Substantia nigra (tissue), 51 donors: ENCODE measurements at places on chromosomes 5 and 9.
A peak's percentile ranks its signal among the peaks of the same experiment; 100 is the strongest.

- DNase-seq: no peak
Measured at GRCh38 chr9:137878146-137878941, 762 bp downstream of the CACNA1B start.

DNA sequence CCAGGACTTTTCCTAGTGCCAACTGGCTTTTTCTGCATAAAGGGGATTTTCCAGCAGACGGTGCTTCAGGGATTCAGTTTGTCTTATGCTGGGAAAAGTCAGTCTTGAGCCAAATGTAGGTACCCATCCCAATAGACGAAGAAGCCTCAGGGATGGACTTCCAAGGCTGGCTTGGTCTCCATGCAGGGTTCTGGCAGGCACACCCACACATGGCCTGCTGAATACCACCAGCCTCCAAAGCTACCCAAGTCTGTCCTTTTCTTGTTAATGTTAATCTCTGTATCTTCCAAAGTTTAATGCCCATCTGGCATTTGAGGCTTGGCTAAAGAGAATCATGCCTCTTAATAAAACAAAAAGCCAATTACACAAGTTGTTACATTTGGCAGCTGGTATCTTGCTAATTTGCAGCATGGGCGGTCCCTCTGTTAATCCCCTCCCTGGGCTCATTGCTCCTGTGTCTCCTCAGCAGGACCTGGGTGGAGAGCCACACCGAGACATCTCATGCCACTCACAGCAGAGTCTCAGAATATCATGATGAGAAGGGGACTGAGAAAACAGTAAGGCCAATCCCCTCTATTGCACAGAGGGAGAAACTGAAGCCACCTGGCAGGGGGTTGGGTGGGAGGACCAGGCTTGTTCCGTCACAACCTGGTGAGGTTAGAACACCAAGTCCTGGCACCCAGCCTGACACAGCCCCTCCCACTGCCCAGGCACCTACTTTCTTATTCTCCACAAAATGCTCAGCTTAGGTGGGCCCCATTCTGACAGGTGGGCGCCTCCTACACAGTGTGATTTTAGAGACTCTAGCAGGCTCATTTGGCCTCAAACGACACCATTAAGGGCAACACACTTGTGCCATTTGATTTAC is 243.2 kb downstream of the FSTL4 start:
- no peak for DNase-seq

DNA sequence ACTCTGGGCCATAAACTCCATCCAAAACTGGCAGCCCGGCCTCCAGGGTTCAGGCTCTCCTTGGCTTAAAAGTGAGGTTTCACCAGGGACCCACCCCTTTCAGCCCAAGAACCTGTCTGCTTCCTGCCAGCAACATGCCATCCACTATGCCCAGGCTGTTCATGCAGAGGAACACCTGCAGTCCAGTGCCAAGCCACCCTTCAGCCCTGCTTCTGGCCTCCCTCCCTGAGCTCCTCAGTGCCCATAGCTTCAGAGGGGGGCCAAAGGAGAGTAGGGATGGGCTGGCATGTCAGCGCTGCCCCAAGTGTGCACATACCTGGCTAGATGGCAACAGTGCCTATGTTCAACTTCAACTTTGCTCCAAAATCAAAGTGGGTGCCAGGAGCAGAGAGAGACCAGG is 166.9 kb upstream of the MRPS30 start:
- no peak for DNase-seq

- DNase-seq: no peak
Measured at GRCh38 chr9:99004115-99004514, 60.4 kb downstream of the COL15A1 start.

DNA sequence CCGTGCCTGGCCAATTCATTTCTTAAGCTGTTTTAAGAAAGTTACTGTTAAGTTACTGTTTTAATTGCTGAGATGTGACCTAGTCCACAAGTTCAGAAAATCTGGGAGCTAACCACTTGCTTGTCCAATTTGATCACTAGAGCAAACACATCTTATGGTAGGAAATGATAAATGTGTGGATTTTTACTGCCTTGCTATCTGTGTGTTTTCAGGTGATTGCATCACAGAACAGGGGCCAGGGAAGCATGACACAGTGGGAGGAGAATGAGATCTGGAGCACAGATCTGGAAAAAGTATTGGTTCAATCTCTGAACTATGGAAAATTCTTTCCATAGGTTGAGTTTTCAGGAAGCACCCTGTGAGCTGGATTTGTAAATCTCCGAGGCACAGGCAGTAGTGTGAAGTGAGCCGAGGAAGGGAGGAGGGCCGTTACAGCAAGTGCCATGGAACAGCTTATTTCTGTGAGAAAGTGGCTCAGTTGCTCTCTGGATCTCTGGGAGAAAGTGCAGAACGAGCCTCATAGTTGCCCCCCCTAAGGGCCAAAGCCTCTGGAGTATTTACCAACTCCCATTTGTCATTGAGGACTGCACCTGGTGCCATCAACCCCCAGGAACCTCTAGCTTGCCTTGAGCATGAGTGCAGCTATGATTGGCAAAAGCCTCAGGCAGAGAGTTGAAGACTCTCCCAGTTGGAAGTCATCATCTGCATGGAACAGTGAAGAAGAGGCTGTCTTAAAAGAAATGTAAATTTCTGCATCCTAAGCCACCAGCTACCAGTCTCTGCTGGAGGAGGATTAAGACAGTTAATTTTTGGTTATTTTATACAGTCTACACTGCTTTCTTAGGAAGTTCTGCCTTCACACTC is 161.8 kb upstream of the CLINT1 start:
- DNase-seq: no peak

GRCh38 chr5:169268019-169268418 is 32.9 kb downstream of the SLIT3 start:
- no peak for DNase-seq

DNA sequence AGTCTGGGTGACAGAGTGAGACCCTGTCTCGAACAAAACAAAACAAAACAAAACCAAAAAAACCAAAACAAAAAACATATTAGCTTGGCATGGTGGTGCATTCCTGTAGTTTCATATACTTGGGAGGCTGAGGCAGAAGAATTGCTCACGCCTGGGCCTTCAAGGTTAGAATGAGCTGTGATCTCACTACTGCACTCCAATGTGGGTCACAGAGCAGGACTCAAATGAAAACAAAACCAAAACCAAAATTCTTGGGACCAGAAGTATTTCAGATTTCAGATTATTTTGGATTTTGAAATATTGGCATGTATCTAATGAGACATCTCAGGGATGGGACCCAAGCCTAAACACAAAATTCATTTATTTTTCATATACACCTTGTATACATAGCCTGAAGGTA is 80.2 kb downstream of the TMC1 start:
- no peak for DNase-seq

DNA sequence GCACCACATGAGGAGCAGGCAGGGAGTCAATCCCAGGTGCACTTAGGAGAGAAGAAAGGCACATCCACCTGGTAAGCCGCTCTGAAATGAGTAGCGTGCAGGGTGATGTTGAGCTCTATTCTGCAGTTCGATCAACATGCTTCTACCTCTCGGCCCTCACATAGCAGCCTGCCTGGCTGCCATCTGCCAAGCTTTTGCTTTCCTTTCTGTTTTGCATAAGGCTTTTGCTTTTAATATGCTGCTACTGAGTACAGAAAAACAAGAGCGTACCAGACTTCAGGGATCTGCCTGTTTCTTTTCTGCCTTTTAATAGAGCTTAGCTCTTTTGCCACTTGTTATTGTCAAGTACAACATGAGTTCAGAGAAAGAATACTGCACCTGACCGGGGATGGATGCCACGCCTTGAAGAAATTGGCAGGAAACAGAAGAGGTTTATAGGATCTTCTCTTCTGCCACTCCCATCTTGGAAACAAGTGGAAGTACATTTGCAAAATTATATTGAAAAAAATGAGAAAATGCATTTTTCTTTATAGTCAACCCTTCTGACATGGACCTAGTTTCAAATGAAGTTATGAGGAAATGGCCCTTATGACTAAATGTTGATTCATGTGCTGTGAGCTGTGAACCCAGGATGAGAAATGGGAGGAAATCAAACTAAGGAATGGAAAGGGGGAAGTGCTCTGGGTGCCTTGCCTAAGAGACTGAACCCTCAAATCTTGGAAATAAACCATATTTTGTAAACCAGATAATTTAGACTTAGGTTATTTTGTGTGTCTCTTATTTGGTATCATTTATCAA is 4.0 kb upstream of the FCHO2 start:
- no peak for DNase-seq

GRCh38 chr5:67617051-67617450 is 420.5 kb upstream of the CD180 start:
- DNase-seq: no peak

- no peak for DNase-seq
Measured at GRCh38 chr5:103829585-103829984, 267.0 kb upstream of the NUDT12 start.

- DNase-seq: no peak
Measured at GRCh38 chr5:141680751-141681201, 1.3 kb downstream of the ARAP3 start.

DNA sequence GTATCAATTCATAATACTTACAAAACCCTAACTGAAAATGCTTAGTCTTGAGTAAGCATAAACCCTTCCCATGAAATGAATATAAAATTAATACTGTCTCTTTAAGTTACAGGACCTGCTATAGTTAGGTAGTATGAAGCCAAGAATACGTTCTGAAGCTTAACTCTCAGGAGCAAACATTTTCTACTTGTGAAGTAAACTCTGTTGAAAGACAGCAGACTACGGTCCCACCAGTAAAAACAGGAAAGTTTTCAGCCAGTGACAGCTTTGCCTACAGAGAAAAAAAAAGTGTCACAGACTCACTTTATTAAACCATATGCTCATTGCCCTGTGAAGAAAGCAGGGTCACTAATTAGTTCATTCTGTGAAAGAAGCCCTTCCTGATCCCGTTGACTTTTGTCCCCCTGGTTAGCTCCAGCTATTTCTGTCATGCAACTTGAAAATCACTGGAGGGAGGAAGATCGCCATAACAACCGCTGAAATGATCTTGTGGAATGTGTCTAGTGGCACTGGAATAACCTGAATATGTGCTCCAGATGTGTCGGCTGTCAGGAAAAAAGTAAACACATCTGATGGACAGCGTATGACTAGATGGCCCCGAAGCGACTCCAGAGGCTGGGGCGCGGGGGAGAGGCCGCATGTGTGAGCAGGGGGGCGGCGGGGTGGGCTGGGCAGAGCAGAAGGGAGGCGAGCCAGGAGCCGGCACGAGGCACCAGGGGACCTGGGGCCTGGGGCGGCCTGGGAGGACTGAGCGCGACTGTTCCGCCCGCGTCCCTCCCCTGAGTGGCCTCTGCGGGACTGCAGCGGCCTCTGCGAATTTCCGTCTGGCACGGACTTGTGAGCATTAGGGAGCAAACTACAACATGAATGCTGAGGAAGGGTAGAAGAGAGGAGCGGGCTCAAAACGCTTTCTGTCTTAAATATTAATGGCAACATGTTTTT is 41.9 kb downstream of the BNC2 start:
- DNase-seq: peak; percentile 25

GRCh38 chr5:144247131-144247530 is 76.5 kb downstream of the KCTD16 start:
- no peak for DNase-seq

GRCh38 chr9:106697750-106698502 is 165.0 kb upstream of the ZNF462 start:
- DNase-seq: no peak

- no peak for DNase-seq
Measured at GRCh38 chr9:131732636-131733289, 7.1 kb downstream of the RAPGEF1 start.

DNA sequence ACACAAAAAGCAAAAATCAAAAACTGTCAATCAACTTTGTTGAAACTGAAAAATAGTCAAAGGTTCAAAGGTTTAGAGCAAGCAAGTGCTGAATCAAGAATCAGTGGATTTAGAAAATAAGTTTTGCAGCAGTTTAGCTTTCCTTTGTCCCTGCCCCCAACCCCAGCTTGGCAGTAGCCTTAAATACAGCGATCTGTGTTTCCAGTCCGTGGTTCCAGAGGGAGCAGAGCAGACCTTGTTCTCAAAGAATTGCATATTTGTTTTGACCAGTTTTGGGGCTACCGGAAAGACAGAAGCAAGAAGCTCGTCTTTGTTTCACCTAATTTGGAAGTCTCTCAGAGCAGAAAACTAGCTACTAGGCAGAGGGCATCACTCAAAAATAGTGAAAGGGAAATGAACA is 57.2 kb upstream of the PRDM9 start:
- no peak for DNase-seq

DNA sequence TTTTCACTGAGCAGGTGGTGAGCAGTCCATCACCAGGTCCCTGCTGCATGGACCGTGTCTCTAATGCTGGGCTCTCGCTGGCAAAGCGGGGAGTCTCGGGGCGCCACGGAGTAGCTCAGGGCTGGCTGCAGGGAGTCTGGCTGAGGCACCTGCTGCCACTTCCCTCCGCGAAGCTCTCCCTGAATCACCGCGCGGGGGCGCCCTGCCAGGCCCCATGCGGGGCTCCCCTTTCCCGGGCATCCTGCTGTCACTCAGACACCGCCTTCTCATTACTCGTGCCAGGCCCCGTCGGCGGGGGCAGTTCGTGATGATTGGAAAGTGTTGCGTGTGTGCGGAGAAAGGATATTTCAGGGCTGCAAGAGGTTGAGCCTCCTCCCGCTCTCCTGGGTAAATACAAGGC is 335.8 kb downstream of the IRX2 start:
- no peak for DNase-seq

DNA sequence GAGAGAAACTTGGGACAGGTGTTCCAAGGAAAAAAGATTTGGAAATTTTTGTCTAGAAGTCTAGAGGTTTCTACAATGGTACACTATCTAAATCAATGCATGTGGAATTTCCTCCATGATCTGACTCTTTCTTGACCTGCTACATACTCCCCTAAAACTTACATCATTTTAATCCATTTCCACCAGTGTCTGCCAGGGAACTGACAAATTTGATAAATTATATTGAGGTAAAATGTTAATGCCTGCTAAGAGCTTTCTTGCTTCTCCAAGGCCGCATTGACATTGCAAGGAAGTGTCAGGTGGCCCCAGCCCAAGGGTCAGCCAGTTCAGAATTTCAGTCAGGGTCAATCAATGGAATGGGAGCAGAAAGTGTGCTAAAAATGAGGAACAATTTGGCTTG is 163.4 kb upstream of the FBXL17 start:
- DNase-seq: no peak

DNA sequence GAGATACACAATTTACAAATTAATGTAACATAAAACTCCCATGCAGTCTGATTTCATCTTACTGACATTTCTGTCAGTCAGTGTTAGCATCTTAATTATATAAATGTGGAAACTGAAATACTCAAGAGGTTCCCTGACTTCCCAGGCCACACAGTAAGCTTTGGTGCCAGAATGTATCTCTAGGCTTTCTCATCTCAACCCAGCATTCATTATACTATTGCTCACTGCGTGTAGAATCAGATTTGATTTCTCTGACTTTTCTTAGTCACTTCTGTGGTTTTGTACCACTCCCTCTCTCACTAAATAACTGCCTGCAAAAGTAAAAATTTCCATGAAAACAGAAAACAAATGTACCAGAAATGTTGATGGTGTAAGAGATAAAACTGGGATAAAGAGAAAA is 31.7 kb upstream of the CDKN2B start:
- no peak for DNase-seq

- DNase-seq: no peak
Measured at GRCh38 chr9:128568470-128569078, 16.2 kb downstream of the SPTAN1 start.

GRCh38 chr5:171872666-171873065 is 87.0 kb downstream of the SMIM23 start:
- DNase-seq: no peak

GRCh38 chr9:19922476-19923118 is 133.8 kb upstream of the SLC24A2 start:
- DNase-seq: peak; percentile 48
